ENCODE measurements at places on chromosomes 4 and X. TPM values are rescaled to one million over a fixed set of nuclear protein-coding genes. Genes with fewer than 3 reads are reported as not detected.

Gene ZMAT1
- polyA plus RNA-seq, result 4.2 TPM

Gene NIPAL1
- 4.5 TPM for polyA plus RNA-seq

- DNase-seq, result no peak
Observed at GRCh38 chr4:106409901-106410889, 41.6 kb upstream of the GIMD1 start.

GRCh38 chr4:127988638-127989037 lies 23.4 kb downstream of the ABHD18 start:
- DNase-seq, result no peak

GRCh38 chr4:16995451-16995850 lies 97.0 kb upstream of the LDB2 start:
- no peak for DNase-seq

DNA sequence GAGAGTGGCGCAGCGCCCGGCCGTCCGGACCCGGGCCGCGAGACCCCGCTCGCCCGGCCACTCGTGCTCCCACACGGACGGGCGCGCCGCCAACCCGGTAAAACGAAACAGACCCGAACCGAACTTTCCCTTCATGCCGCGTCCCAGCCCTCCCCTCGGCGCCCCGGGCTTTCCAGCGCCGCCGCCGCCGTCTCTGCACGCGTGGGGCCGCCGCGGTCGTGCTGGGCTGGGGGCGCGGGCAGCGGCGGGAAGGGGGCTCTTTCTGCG lies 222 bp downstream of the SMAD1 start:
- no peak for DNase-seq

DNA sequence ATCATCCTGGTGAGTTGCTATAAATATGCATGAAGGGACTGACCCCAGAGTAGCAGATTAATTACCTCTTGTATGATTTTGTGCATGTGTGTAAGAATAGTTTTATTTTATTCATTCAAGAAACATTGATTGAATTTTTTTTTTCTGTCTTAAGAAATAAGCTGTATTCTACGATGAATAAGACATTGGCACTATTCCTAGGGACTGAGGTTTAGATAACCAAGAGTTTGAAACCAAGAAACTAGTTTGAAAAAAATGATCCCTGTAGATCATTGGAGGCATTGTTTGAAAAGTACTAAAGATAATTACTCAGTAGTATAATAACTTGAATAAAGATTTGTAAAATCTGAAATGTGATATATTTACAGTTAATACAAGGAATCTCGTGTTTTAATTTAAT lies 1086.9 kb downstream of the PCDH7 start:
- DNase-seq, result no peak

GRCh38 chr4:71486550-71487343 lies 147.9 kb downstream of the SLC4A4 start:
- DNase-seq, result no peak

- no peak for DNase-seq
Observed at GRCh38 chr4:121711263-121712000, 14.7 kb upstream of the ANXA5 start.

GRCh38 chr4:184762100-184762499 lies 28.2 kb upstream of the CENPU start:
- no peak for DNase-seq

DNA sequence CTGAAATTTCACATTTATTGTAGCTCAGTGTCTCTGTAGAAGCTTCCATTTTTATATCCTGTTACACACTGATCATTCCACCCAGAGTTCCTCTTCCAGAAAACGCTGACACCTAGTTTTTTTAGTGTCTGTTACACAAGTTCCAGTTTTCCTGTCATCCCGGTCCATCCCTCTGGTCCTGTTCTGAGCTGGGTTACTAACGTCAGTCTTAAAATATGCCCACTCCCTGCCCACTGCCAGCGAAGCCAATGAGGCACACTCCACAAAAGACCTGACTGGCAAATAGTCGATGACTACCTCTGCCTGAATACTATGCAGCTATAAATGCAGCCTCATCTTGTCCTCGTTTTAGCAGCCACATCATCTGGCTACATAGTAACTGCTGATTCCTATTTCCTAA lies 30.9 kb upstream of the DDX3X start:
- no peak for DNase-seq

DNA sequence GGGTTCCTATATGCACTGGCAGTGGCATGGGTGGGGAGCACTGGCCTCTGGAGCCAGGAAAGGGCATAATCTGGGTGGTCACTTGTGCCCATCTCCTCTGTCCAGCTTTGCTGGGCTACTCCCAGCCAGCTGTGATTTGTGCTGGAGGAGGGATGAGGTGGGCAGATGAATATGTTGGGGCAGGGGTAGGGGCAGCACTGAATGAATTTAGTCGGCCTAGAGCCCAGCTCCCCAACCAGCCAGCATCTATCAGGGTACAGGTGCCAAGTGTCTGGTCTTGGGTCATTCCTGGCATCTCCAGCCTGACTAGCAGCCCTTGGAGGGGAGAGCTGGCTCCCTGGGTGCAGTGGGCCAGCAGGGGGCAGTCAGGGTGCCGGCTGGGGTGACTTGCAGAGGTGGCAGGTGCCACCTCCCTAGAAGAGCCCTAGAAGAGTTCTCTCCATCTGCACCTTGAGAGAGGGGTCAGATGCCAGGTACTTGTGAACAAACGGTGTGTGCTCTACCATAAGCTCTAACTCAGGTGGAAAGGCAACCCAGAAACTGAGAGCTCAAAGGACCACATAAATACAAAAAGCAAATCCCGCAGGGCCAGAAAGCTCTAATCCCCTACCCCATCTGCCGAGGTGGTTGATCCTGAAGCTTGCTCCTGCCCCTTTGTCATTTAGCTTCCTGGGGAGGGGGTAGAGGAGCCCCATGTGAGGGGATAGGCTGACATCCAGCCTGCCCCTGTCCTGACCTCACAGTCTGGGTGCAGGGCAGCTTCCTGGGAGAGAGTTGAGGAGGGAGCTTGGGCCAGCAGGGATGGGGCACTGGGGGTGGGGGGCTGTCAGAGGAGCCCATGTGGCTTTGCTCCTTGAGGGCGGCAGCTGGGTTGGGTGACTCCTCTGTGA lies 2.2 kb downstream of the SORCS2 start:
- no peak for DNase-seq

Gene CDS1
- 0.28 TPM for polyA plus RNA-seq

- DNase-seq, result no peak
Observed at GRCh38 chr4:109861271-109861670, 13.4 kb downstream of the LRIT3 start.

Gene ARHGAP24
- polyA plus RNA-seq, result 53.2 TPM

Gene CXorf51A
- polyA plus RNA-seq, result not detected

DNA sequence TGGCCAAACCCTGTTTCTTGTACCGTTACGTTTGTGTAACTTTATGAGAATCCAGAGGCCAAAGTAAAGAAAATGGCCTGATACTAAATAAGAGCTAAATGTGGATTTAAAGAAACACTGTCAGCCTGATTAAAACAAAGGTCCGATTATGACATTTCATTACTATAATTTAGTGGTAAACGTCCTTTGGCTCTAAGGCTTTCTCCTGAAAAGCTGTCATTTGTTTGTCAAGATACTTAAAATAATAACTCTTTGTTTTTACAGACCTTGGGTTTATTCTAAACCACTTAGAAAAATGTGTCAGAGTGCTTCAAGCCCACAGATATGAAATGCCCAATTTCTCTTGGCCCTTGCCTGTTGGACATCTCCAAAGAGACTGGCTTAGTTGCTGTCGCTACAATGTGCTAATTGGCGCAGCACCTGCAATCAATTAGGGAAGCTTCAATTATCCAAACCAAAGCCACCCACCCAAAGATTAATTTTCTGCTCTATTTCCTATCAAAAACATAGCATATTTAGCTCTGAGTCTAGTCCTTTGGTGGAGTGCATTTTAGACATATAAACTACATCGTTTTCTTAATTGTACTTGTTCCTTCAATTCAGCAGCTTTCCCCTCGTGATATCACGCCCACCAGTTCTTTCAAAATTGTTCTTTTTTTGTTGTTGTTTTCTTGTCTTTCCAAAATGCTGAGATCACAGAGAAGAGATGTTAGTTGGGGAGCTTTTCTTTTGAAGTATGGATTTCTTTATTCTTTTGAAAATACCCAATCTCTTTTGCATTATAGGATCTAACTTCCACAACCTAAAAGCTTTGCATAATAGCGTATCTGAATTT lies 13.6 kb downstream of the SMIM20 start:
- DNase-seq, result no peak

- DNase-seq, result no peak
Observed at GRCh38 chr4:38673130-38673978, 9.4 kb downstream of the KLF3 start.

DNA sequence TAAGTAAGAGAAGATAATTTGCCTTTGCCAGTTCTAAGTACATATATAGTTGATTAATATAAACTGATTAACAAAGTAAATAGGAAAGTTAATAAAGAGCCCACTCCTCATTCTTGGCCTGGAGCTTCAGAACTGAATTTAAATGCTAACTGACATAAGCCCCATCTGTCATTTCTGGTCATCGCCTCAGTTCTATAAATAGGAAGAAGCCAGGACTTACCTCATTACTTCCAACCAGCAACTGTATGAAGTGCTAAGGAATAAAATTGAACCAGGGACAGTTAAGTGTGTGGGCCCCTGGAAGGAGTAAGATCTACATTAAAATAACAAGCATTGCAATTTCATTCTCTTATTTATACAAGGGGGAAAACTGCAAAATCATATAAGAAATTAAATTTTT lies 52.0 kb upstream of the PDLIM5 start:
- no peak for DNase-seq

GRCh38 chrX:84188320-84188834 lies 378 bp upstream of the RPS6KA6 start:
- DNase-seq, result peak; percentile 47

Gene PDZD4
- polyA plus RNA-seq, result 2.4 TPM

GRCh38 chr4:96131186-96131585 lies 291.3 kb downstream of the PDHA2 start:
- no peak for DNase-seq

GRCh38 chr4:95869961-95870500 lies 30.1 kb downstream of the PDHA2 start:
- no peak for DNase-seq

Gene GAR1
- polyA plus RNA-seq, result 28.1 TPM

Gene SHROOM2
- polyA plus RNA-seq, result 1.7 TPM

GRCh38 chrX:110316351-110317060 lies 1.4 kb downstream of the AMMECR1 start:
- peak; percentile 14 for DNase-seq

Gene P2RY8
- polyA plus RNA-seq, result 0.51 TPM

DNA sequence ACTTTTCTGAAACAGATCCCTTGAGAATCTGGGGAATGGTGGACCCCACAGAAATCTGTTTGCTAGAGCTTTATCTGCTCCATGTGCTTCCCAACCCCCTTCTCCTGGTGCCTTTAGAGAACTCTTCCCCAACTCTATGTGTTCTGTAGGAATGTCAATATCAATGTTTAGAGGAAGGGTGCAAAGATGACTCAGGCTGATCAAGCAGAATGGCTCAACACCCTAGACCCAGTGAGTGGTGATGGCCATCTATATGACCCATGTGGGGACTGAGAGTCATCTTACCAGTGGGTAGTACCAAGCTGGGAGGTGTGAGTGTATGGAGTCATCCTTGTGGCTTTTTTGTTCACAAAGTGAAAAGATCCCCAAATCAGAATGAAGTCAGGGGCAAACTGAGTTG lies 143.5 kb downstream of the RAB28 start:
- DNase-seq, result no peak

DNA sequence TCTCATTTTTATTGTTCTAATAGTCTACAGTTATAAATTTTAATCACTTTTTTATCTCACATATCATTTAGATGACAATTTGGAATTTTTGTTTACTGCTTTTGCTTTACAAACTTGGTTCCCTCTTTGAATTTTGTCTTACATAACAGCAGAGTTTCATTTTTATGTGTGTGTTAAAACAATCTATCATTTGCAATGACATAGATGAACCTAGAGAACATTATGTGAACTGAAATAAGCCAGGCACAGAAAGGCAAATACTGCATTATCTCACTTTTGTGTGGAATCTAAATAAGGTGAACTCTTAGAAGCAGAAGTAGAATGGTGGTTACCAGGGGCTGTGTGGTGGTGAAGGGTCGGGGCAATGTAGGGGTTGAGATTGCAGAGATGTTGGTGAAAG lies 170.7 kb downstream of the GASK1B start:
- no peak for DNase-seq

DNA sequence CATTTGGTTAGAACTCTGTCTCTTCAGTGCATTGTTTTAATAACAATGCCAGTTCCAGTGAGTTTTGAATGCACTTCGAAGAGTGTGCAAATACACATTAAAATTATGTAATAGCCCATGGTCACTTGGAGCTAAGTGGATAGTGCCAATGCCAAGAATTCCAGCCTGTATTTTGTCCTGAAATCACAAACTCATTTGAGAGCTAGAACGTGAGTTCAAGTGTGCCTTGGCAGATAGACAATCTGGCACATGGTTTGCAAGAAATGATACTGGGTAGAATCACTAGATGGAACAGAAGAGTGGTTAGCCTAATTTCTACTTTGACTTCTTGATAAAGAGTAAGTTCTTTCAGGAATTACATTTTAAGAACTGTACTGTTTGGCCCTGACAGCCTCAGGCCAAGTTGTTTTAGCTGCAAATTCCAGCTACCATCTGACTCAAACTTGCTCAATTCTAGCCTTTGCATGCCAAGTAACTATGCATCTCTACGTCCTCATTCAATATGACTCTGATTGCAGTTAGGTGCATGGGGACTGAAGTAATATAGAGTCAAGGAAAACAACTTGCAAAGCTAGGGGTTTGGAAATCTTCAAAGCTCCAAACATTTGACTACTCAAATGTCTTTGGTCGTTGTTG lies 131.9 kb upstream of the SMIM31 start:
- no peak for DNase-seq

- no peak for DNase-seq
Observed at GRCh38 chr4:88967883-88968331, 89.1 kb downstream of the FAM13A start.

Gene ZNF711
- 30.0 TPM for polyA plus RNA-seq

- DNase-seq, result no peak
Observed at GRCh38 chr4:86818211-86818610, 31.0 kb downstream of the SLC10A6 start.

Gene TCP11X2
- not detected for polyA plus RNA-seq

Gene UGT2B15
- not detected for polyA plus RNA-seq

DNA sequence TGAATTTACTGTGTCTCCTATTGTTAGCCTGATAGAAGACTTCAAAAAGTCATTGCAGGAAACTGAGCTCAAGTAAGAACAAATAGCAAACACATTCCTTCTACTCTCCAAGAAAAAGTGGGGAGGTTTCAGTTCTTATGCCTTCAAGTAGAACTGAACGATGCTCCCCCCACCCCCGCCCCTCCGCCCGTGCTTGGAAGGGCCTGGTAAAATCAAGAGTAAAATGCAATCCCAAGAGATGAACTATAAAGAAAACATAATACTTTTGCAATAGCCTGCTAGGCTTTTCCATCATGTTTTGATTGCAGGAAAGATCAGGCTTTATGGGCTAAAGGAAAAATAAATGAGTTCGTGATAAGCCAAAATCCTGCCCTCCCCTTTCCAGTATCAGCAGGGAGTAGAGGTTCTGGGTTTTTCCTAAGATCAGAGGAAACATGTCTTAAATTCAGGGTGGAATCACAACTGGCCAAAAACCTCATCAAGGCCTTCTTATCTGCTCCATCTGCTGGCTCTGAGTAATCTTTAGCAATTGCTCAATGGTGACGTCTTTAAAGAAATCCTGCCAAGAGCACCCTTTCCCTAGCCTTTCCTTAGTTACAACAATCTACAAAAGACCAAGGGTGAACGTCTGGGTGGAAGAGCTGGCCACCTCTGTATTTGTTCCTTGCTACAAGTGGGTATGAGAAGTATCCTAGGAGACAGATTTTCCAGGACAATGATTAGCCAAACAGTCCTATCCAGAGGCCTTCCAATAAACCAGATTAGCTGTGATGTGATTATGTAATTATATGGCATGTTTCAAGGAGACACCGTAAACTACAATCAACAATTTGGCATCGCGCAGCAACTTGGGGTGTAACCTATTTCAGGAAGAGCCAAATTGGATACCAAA lies 66.3 kb upstream of the FAM9C start:
- no peak for DNase-seq

- DNase-seq, result no peak
Observed at GRCh38 chr4:107862658-107863057, 37.9 kb downstream of the SGMS2 start.

All from forelimb muscle (tissue), 1 donor.